Uterus (tissue), 4 donors: ENCODE measurements at places on chromosomes 6 and 20. TPM values are rescaled to one million over a fixed set of nuclear protein-coding genes. Genes with fewer than 3 reads are reported as not detected.

Gene SNRPB
- 114 TPM for total RNA-seq

Gene AKAP7
- 18.4 TPM for total RNA-seq

Gene PBOV1
- not detected for total RNA-seq

Gene NKX2-2
- total RNA-seq = not detected

Gene GDAP1L1
- total RNA-seq = 0.41 TPM

Gene KIF13A
- 66.9 TPM for total RNA-seq
